Liver (tissue), 10 donors: ENCODE measurements at places on chromosomes 13 and 19.

DNA sequence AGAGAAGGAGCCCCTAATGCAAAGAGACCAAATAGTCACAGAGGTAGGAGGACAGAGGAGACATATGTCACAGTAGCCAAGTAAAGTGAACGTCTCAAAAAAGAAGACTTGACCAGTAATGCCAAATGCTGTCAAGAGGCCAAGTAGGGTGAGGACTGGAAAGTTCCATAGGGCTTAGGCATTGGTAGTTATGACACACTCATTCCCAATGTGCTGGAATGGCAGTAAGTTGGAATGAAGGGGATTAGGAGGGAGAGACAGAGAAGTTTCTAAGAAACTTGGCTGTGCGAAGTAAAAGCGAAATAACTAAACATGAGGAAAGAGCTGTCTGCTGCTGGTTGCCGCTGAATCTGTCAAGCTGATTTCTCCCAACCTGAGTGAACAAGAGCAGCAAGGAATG lies 14.9 kb upstream of the FRY start:
- no peak for DNase-seq
- H3K27ac ChIP-seq, result no peak overlapping the region
- no peaks in the 10 kb centered on the region for H3K27me3 ChIP-seq
- H3K4me1 ChIP-seq, result no peaks in the 10 kb centered on the region
- H3K36me3 ChIP-seq, result no peaks in the 10 kb centered on the region

GRCh38 chr13:93372856-93373255 lies 146.2 kb downstream of the GPC6 start:
- H3K27ac ChIP-seq, result no peak overlapping the region
- no peak for DNase-seq
- H3K4me1 ChIP-seq, result no peaks in the 10 kb centered on the region
- H3K36me3 ChIP-seq, result no peaks in the 10 kb centered on the region
- H3K4me3 ChIP-seq, result no peak overlapping the region
- H3K27me3 ChIP-seq, result no peaks in the 10 kb centered on the region

DNA sequence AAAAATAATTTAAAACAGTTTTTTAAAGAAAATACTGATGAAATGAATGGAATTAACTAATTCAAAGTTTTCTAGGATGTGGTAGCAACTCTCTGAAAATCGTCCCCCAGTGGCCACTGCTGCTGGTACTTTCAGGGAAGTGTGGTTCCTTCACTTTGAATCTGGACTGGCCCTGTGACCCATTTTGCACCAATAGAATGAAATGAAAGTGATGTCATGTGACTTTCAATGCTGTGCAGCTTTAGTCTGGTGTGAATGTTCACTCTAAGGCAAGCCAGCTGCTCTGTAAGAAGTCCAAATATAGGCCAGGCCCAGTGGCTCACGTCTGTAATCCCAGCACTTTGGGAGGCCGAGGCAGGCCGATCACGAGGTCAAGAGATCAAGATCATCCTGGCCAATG lies 26.4 kb upstream of the HNRNPA1L2 start:
- H3K4me3 ChIP-seq, result no peak overlapping the region
- no peak for DNase-seq
- no peaks in the 10 kb centered on the region for H3K27me3 ChIP-seq

GRCh38 chr13:85216576-85216975 lies 582.6 kb downstream of the SLITRK6 start:
- H3K27ac ChIP-seq, result no peak overlapping the region
- DNase-seq, result no peak
- H3K36me3 ChIP-seq, result no peaks in the 10 kb centered on the region
- H3K4me3 ChIP-seq, result no peak overlapping the region

DNA sequence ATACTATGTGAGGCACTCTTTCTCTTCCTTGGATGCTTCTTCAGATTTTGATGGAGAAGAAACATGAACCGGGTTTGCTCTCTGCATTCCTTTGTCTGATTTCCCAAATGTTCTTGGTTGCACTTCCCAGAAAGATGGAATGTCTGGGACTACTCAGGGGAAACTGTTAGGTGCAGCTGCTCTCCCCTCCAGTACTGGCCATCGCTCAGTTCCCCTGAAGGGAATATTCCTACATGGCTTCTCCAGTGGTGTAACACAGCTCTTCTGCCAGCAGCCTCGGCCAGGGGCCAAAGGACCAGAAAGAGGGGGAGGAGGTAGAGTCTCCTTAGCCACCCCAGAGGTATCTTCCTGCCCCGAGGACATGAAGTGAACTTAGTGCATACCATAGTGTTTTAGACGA lies 33.5 kb upstream of the SPRY2 start:
- H3K27me3 ChIP-seq, result no peaks in the 10 kb centered on the region
- no peak overlapping the region for H3K27ac ChIP-seq
- H3K4me1 ChIP-seq, result no peaks in the 10 kb centered on the region
- H3K4me3 ChIP-seq, result no peak overlapping the region
- no peaks in the 10 kb centered on the region for H3K36me3 ChIP-seq
- no peak for DNase-seq
